Sigmoid colon (tissue), 7 donors: ENCODE measurements at places on chromosomes 11 and 22.
A peak's percentile ranks its signal among the peaks of the same experiment; 100 is the strongest.

DNA sequence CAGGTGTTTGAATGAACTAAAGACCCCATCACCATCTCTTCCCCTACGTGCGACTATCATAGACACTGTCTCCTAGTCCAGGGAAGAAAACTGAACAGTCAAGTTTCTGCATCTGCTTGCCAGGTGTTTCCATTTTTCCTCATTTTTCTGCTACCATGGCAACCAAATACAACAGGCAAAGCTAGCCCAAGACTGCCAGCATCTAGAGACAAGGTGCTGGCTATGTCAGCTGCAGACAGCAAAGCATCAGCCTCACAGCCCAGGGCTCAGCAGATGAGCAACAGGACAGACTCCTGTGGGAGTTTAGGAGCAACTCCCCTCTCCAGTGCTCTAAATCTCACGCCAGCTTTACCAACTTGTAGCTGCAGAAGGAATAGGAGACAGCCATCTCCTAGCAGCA lies 124.3 kb downstream of the C11orf58 start:
- H3K4me3 ChIP-seq, result no peak overlapping the region
- no peaks in the 10 kb centered on the region for H3K36me3 ChIP-seq
- no peak overlapping the region for H3K27ac ChIP-seq
- DNase-seq, result no peak
- no peaks in the 10 kb centered on the region for H3K27me3 ChIP-seq

DNA sequence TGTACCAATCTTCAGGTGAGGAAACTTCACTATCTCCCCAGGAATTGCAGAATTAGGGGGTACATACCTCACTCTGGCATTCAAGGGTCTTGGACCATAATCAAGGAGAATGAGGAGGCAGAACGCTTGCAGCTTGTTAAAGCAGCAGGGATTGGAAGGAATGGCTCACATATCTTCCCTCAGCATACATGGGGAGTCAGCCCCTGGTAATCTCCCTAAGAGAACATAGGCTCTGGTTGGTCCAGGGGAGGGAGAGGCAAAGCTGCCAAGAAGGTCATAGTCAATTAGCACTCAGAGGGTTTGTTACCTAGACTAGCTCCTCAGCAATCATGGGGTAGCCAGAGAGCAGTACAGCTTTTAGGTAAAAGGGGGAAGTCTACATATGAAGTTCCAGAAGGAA lies 256.8 kb downstream of the INSC start:
- no peak overlapping the region for H3K27ac ChIP-seq
- no peak overlapping the region for H3K4me3 ChIP-seq
- no peaks in the 10 kb centered on the region for H3K4me1 ChIP-seq

GRCh38 chr11:119859684-119860083 lies 130.7 kb upstream of the NECTIN1 start:
- H3K27me3 ChIP-seq, result no peaks in the 10 kb centered on the region
- H3K4me3 ChIP-seq, result no peak overlapping the region
- H3K27ac ChIP-seq, result no peak overlapping the region

- DNase-seq, result no peak
- peaks cover 6% of the 10 kb centered on the region for H3K36me3 ChIP-seq
- H3K4me3 ChIP-seq, result no peak overlapping the region
- H3K4me1 ChIP-seq, result no peaks in the 10 kb centered on the region
These were observed 8.5 kb downstream of the PPFIA1 start for GRCh38 chr11:70278994-70279393.

DNA sequence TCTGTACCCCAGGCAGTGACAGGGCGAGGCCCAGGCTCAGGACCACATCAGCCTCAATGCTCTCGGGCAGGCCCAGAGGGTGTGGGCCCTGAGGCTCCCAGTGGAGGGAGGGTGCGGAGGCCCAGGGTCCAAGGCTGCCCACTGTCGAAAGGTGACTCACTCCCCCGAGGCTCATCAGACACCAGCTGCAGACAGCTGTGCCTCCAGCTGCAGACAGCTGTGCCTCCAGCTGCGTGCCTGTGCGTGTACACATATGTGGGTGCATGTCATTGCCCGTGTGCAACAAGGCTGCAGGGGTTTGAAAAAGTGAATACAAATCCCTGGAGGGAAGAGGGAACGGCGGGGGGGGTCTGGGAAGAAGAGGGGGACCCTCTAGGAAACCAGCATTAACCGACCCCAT lies 134.3 kb downstream of the BRD1 start:
- no peaks in the 10 kb centered on the region for H3K36me3 ChIP-seq
- H3K4me1 ChIP-seq, result no peaks in the 10 kb centered on the region
- DNase-seq, result no peak

DNA sequence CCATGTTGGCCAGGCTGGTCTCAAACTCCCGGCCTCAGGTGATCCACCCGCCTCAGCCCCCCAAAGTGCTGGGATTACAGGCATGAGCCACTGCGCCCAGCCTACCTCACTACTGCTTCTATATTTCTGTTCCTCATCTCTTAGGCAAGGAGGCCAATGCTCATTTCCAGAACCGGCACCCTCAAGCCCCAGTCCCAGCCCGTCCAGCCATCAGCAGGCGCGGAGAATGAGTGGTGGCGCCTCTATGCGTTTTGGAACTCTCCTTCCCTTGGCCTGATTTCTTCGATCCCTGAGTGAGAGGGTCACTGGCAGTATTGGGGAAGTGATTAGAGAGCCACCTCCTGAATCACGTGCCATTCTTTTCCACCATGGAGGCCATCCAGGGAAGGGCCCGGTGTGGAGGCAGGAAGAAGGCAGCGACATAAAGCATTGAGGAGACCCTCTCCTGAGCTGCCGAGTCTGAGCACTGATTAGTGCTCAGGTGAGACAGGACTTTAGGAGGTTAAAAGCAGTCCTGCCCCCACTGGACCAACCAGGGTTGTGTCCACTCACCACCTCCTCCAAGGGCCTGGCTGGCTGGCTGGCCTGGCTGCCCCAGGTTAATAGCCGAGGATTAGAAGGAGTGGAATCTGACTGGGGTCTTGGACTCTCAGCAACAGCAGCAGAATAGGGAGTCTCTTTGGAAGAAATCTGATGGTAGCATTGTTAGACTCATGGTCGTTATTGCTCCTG lies 8.7 kb downstream of the GRIK4 start:
- DNase-seq, result peak; percentile 27
- H3K4me1 ChIP-seq, result no peaks in the 10 kb centered on the region
